Mucosa of gallbladder (tissue), 1 donor: ENCODE measurements at places on chromosomes 5 and 9. TPM values are rescaled to one million over a fixed set of nuclear protein-coding genes. Genes with fewer than 3 reads are reported as not detected.

- DNase-seq = no peak
Measured at GRCh38 chr9:87586731-87587355, 89.2 kb downstream of the DAPK1 start.

DNA sequence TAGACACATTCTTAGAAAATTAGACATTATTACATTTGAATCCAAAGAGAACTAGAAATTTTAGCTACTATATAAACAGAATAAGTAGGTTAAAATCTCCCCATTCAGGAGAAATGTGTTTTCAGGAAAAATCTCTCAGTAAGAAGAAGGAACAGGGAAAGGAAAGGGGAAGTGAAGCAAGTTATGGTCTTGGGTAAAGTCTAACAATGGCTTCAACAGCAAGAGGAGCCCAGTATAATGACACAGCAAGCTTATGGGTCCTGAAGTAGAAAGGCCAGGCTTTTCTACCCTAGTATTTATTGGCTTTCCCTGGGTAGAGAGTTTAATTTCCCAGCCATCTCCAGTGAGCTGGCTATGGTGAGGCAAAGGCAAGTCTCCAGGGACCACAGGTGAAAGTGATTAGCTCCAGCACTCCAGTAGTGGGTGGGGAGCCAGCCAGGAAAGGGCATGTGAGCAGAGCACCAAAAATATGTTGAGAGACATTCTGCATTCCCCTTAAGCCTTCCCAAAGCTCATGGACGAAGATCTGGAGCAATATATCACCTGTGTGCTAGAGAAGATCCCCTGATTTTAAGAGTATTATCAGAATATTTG, 981.7 kb downstream of the NR2F1-AS1 start:
- DNase-seq = no peak

ZCCHC10 gene
- 18.5 TPM for total RNA-seq

DNA sequence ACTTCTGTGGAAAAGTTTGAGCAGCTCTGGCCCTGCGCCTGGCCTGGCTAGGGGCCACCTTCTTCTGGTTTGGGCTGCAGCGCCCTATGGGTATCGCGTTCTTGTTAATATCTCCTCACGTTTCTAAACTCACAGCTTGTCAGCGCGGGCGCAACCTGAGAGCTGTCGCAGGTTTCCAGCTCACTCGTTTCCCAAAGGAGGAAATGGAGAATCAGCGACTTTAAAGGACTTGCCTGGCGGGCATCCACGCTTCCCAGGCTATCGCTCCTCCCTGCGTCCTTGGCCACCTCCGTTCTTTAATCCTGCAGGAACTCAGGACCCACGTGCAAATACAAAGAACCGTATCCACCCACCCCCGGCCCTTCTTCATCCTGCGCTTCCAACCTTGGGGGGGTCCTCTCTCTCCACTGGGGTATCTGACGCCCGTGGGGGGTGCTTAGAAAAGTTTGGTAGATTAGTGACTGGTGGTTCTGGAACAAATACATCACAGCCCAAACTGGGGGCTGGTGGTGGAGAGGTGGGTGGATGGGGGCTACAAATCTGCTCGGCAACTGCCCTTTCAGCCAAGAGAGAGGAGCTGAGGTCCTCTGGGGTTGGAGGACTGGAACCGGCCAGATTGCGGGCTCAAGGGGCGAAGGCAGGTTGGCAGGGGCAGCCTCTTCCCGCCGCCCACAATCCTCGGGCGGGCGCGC, 578 bp upstream of the PSAT1 start:
- DNase-seq = peak; percentile 25

TMEFF1 gene
- total RNA-seq = 0.63 TPM

DNA sequence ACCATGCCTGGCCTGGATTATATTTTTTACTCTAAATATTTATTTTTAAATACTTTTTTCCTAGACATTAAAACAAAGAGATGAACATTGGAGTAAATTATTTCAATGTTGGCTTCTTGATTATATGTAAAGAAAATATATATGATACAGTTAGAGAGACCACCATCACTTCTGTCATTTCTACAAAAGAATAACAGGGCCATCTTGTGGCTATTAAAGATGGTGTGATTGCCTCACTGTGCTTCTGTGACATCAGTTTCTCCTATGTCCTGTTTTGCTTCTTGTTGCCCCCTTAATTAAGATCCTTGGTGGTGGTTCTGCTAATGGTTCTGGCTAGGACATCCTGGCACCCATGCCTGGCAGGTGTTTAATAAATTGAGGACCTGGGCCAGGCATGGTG, 32.9 kb downstream of the NDFIP1 start:
- DNase-seq = no peak

GRCh38 chr9:136587944-136588662, 42.3 kb upstream of the NOTCH1 start:
- DNase-seq = no peak

DNA sequence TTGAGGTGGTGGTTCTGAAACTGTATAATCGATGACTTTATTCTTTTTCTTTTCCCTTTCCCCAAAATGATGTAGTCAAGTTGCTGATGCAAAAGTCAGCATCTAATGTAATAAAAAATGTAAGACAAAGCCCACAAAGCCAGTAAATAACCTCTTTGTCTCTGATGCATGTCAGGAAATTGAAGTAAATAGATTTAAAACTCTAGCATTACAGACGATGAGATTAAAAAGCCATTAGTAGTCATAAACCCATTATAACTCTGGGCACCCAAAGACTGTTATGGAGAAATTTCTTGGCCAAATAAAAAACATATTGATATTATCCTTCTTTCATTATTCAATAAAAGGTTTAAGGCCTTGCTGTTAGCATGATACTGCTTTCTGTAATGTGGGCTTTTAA, 548.7 kb downstream of the TUSC1 start:
- DNase-seq = no peak

PCDHB10 gene
- 2.5 TPM for total RNA-seq

DNA sequence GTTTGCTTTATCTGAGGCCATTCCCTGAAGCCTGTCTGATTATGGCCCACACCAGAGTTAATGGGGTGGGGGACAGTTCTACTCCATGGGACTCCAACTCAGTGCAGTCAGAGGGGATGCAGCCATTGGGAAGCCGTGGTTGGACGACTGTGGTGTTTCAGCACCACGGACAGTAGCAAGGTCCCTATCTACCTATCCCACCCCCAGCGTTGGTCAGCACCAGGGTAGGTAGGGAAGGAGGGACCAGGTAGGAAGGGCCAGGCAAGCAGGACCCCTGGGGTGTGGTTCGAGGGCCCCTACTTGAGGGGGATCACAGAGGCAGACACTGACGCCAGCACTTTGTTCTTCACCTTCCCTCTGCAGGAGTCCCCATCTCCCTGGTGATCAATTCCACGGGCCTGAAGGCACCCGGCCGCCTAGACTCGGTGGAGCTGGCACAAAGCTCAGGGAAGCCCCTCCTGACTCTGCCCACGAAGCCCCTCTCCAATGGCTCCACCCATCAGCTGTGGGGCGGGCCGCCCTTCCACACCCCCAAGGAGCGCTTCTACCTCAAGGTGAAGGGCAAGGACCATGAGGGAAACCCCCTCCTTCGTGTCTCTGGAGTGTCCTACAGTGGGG, 33.2 kb downstream of the HMCN2 start:
- DNase-seq = no peak

DNA sequence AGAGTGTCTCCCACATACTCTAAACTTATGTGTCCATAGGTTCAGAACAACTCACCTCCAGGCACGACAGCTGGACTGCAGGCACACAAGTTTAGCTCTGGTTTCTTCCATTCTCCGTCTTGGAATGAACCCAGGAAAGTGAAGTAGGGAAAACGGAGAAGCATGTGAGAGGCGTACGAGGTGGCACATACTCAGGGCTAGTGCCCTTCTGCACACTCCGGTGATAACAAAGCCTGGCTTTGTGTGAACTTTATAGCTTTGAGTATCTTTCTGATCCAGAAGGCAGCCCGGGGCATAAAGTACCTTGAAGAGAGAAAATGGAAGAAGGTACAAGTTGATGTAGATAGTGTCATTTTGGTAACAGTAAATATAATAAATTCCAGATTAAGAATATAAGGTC, 11.1 kb upstream of the HTR4 start:
- no peak for DNase-seq

GRCh38 chr5:143275512-143276363, 127.7 kb downstream of the NR3C1 start:
- DNase-seq = no peak

DNA sequence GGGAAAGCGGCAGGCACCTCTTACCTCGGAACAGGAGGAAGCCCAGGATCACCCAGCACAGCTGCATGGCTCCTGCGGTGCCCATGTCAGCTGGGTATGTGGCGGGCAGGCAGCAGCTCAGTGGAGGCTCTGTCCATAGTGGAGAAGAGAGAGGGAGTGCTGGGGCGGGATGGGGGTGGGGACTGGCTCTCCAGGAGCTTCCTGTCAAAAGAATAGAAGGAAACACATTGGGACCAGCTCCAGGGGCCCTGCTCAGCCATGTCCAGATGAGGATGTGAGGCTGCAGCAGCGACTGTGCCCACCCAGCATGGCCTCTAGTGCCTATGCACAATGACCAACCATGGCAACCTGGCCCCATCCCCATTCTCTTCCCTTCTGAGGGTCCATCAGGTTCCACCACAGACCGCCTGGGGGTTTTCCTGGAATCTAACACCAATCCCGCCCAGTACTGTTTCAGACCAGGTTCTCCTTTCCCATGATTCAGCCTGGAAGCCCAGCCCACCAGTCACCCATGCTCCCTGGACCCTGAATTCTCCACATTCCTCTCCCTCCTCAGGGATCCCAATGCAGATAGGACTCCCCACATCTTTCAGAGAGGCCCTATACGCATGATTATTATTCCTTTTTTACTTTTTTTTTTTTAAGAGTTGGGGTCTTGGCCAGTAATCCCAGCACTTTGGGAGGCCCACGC, at the start of gene ECSCR:
Gene ECSCR, minus strand, starts transcription at position 158 of the 691 bp plus-strand sequence. Its CDS starts 73 bp downstream, at position 85.
- DNase-seq = no peak

HTR4 gene
- total RNA-seq = 3.8 TPM

DNA sequence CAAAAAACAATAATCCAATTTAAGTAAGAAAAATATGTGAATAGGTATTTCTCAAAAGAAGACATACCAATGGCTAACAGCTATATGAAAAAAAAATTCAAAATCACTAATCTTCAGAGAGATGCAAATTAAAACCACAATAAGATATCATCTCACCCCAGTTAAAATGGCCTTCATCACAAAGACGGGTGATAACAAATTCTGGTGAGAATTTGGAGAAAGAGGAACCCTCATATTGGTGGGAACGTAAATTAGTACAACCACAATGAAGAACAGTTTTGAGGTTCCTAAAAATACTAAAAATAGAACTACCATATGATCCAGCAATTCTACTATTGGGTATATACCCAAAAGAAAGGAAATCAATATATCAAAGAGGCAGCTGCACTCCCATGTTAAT, 94.3 kb downstream of the TMEM167A start:
- no peak for DNase-seq

LCN10 gene
- 11.4 TPM for total RNA-seq

DNA sequence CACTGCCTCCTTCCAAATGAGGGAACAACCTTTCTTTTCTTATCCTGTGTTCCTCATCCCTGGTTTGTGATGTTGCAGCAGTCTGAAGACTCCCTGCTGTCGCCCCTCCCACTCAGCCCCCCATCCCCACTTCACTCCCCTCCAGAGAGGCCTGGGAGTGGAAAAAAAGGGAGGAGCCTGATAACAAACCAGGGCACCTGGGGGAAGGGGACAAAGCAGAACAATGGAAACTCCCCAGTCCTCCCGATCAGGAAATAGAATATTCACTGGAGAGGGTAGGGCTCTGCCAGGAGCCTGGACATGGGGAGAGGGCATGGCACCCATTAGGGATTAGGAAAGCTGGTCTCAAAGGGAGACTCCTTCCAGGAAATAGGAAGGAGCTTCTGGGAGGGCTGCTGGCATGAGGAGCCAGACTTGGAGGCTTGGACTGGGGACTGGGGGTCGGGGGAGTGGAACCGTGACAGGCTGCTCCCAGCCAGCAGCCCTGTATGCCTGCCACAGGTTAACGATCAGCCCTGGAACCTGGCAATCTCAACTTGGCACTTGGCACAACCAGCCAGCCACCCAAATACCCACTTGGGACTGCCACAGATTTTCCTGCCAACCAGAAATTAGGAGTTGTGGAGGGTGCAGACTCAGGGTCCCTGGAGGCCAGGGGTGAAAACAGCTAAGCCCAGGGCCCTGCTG, 20.0 kb downstream of the PCDH1 start:
- no peak for DNase-seq

- no peak for DNase-seq
Measured at GRCh38 chr9:1722404-1722803, 292.7 kb upstream of the SMARCA2 start.

GRCh38 chr5:96896806-96897205, 20.5 kb downstream of the ERAP2 start:
- no peak for DNase-seq

PITX1 gene
- 7.3 TPM for total RNA-seq

DNA sequence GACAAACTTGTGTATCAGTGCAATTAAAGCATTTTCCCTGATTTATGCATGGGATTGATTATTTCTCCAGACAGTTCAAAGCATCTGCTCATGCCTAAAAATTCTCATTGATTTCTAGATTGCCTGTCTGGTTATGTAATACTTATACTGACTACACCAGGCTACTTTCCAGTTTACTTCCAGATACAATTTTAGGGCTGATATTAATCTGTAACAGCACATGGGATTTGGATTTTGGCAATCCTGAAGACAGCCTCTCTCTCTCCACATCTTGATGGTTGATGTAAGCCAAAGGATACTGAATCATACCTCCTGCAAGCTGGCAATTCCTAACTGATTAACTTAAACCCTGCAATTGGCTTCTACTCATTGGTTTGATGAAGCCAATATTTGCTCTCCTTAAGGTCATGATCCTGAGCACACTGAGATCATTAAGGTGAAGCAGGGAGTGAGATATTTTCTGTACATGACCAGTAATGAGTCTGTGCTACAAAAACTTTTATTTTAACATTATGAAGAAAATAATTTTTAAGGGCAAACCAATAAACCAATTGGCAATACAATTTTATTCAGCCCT, 25.7 kb upstream of the FBXL7 start:
- no peak for DNase-seq

GRCh38 chr5:157598350-157598936, 22.9 kb upstream of the ADAM19 start:
- DNase-seq = no peak

SLC6A19 gene
- 179 TPM for total RNA-seq

- no peak for DNase-seq
Measured at GRCh38 chr9:138022756-138023393, 145.3 kb downstream of the CACNA1B start.

FOXD4L6 gene
- not detected for total RNA-seq

- DNase-seq = no peak
Measured at GRCh38 chr9:128969491-128969890, 22.0 kb downstream of the NUP188 start.

DNA sequence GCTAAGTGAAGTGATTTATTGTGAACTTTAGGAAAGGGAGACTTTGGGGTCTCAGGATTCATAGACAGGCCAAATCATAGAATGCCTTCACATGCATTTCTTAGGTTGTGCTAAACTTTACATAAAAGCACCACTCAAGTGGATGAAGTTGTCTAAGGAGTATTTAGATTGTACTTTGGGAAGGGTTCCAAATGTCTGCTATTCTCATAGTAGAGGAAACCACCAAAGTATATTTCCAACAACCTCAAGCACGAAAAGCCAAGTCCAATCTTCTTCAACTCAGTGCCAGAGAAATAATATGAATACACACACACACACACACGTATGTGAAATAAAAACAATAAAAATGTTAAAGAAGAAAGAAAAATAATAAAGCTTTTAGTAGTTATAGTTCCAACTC, 41.8 kb downstream of the ENC1 start:
- DNase-seq = no peak

TERT gene
- not detected for total RNA-seq

GRCh38 chr5:115842089-115842935, 577 bp downstream of the AP3S1 start:
- peak; percentile 16 for DNase-seq

PLEKHG4B gene
- 0.09 TPM for total RNA-seq

ANKRD34B gene
- not detected for total RNA-seq
